Stimulated activated CD4-positive, alpha-beta T cell treated with anti-CD3 and anti-CD28 coated beads, TNF-alpha, amount 100 ng/mL, for 48 hours (primary cell): ENCODE measurements at places on chromosomes 5 and 9.

- DNase-seq, result no peak
Measured at GRCh38 chr5:169670769-169671525, 33.9 kb downstream of the DOCK2 start.

GRCh38 chr9:33921967-33922895, 105.3 kb downstream of the UBE2R2 start:
- DNase-seq, result peak; percentile 13

GRCh38 chr9:125887172-125887571, 140.0 kb downstream of the PBX3 start:
- no peak for DNase-seq

- DNase-seq, result no peak
Measured at GRCh38 chr5:9124071-9124470, 421.8 kb downstream of the SEMA5A start.

DNA sequence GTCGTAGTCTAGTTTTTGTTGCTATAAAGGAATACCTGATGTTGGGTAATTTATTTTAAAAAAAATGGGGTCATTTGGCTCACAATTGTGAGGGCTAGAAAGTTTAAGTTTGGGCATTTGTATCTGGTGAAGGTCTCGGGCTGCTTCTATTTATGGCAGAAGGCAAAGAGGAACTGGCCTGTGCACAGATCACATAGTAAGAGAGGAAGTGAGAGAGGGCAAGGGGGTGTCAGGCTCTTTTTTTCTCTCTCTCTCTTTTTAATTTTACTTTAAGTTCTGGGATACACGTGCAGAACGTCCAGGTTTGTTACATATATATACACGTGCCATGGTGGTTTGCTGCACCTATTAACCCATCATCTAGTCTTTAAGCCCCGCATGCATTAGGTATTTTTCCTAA, 453.3 kb downstream of the DIRAS2 start:
- DNase-seq, result no peak

DNA sequence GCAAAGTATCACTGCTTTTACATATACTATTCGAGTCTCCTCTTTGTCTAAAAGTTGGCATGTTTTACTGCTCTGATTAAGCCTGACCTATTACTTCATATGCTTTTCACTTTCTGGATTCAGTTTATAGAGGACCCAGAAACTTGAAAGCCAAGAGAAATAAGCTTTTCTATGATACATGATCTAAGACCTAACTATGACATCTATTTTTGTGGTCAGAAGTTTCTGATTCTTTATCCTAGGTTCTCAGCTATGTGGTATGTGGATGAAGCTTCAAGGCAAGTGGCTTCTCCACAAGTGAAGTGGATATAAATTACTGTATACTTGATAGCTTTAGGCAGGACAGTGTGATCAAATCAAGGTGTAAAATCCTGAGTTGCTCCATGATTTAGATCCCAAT, 6.3 kb downstream of the EDIL3 start:
- DNase-seq, result no peak

GRCh38 chr9:97556721-97557605, 55.5 kb downstream of the TMOD1 start:
- DNase-seq, result no peak

DNA sequence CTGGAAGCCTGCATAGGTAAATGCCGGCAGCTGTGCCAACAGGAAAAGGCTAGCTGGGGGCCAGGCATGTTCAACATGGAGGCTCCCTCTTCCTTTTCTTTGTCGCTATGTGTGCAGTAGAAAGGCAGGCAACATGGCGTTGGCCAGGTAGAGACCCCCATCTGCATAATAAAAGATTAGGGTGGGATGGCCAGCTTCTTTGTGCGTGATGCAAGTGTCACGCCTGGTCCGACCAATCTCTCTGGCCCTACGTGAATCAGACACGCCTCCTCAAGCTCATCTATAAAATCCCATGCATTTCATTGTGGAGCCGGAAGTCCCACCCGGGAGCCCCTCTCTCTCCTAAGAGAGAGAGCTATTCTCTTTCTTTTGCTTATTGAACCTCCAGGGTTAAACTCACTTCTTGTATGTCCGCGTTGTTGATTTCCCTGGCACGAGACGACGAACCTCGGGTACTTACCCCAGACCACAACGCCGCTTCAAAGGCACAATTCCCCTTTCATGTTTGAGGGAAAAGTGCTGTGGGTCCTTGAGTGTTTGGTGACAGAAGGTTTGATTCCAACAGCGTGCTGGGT, 25.0 kb upstream of the C5orf47 start:
- DNase-seq, result no peak

GRCh38 chr5:90308787-90309585, 100.6 kb downstream of the CETN3 start:
- DNase-seq, result no peak

GRCh38 chr5:37165761-37166160, 83.4 kb downstream of the CPLANE1 start:
- DNase-seq, result no peak

DNA sequence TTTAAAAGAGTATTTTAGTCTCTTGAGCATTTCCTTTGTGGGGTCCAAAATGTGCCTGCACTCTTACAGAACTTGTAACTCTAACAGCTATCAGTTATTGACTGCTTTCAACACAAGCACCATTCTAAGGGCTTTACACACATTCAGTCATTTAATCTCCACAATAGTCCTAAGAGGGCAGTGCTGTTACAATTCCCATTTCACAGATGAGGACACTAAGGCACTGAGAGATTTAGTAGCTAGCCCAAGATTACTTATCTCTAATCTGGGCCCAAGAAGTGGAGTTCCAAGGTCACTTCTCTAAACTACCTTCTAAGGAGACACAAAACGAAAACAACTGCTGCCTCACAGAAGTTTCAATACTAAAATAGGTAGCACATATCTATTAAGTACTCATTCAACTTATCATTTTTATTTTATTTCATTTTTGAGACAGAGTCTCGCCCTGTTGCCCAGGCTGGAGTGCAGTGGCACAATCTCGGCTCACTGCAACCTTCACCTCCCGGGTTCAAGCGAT, 275.2 kb downstream of the CWC27 start:
- no peak for DNase-seq

- DNase-seq, result no peak
Measured at GRCh38 chr5:6353602-6354302, 24.6 kb downstream of the MED10 start.

DNA sequence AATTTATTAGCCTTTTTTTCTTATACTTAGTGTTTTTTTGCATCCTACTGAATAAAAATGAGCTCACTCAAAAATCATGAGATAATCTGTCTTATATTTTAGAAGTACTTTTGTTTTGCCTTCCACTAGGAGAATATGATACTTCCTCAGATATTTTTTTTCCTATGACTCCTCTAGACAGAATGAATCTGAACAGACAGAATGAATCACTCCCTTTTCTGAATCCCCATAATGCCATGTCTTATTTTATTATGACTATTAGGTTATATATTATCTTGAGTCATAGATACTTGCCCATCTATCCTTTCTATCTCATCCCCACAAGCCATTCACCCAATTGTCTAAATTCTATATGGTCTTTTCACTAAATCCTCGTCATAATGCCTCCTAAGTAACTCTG, 134.6 kb downstream of the BRINP1 start:
- DNase-seq, result no peak

DNA sequence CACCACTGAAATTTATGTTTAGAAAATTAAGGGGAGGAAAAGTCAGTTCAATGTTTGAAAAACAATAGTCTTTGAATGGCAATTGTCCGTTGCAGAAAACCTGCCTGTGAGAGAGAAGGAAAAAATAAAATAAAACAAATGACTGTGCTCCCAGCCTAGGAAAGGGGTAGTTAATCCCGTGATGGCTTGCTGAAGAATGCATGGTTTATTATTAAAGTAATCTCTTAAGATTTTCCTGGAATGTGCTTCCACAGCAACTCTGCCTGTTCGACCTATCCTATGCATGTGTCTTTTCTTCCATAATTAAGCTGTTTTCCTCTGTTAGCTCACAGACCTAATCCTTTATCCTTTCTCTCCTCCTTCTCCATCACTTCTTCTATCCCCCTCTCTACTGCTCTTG, 2.4 kb upstream of the DAB2 start:
- no peak for DNase-seq

DNA sequence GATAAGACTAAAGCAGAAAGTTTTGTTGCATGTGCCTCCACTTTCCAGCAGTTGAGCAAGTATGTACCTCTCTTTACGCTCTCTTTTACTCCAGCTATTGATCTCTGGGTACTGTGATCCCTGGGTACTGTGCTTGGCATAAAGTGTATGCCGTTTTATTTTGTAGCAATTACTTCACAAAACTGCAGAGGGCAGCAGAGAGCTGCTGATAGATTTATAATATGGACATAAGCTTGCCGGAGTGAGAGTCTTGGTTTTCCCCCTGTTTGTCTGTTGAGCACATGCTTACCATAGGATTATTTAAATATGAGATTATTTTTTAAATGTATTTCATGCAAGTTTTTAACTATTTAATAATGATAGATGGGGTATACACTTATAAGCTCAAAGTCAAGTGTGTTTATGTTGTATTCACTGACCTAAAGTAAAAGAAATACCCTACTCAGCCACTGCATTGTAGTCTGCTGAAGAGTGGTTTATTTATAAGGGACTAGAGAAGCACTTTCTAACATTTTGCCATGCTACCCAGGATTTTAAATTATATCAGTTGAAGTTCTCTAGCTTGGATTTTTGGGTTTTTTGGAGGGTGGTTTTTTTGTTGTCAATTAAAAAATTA, 13.0 kb downstream of the TTC1 start:
- DNase-seq, result no peak

DNA sequence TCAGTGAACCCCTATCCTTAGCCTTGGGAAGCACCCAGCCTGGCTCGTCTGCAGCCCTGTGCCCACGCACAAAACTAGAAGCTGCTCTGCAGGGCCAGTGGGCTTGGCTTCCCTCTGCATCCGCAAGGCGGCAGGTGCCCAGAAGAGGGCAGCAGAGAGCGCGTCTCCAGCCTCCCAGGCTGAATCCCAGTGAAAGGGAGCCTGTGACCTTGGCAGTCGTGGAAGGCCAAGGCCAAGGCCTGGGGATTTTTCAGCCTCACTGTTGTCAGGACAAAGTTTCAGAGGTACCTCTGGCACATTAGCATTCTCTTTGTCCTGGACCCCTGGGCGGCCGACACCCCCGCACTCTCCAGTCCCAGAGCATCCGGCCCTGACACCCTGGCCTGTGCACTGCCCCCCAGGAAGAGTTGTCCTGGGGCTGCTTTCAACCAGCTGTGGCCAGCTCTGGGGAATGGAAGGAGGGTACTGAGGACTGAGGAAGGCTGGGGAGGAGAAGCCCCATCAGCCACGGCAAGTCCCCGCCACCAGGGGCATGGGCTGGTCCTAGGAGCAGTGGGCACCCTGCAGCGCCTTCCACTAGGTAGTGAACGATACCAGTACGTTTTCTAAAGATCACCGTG, 63.6 kb upstream of the IL17B start:
- DNase-seq, result peak; percentile 70

- DNase-seq, result no peak
Measured at GRCh38 chr5:170538096-170538465, 34.3 kb downstream of the KCNIP1 start.

- DNase-seq, result no peak
Measured at GRCh38 chr9:89804766-89805531, 200.1 kb downstream of the GADD45G start.

GRCh38 chr5:139164020-139164419, 34.1 kb downstream of the SIL1 start:
- DNase-seq, result no peak

GRCh38 chr9:91676046-91676445, 252.4 kb upstream of the NFIL3 start:
- no peak for DNase-seq

- no peak for DNase-seq
Measured at GRCh38 chr5:5381310-5381913, 41.1 kb upstream of the ICE1 start.

GRCh38 chr5:144549580-144549979, 378.9 kb downstream of the KCTD16 start:
- no peak for DNase-seq

DNA sequence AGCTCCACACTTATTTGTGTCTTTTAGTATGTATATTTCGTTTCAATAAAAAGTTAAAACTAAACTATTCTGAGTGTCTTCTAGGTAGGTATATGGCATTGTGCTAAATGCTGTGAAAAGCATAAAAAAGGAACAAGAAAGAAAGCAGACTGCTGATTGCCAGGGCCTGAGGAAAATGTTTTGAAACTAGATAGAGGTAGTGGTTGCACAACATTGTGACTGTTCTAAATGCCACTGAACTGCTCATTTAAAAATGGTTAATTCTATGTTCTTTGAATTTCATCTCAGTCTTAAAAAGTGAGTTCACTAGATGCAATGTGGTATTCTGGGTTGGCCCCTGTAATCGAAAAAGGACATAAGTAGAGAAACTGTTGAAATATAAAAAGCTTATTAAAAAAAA, 2.6 kb upstream of the ALAD start:
- no peak for DNase-seq

- DNase-seq, result no peak
Measured at GRCh38 chr9:99040911-99041582, 63.9 kb upstream of the TGFBR1 start.

GRCh38 chr5:58357121-58357520, 102.8 kb downstream of the PLK2 start:
- DNase-seq, result no peak

- no peak for DNase-seq
Measured at GRCh38 chr5:150787656-150788055, 9.1 kb downstream of the SMIM3 start.

GRCh38 chr9:135046739-135047350, 40.6 kb upstream of the OLFM1 start:
- no peak for DNase-seq

- DNase-seq, result no peak
Measured at GRCh38 chr5:158170060-158170459, 311.1 kb upstream of the CLINT1 start.

GRCh38 chr9:95954940-95955339, 79.4 kb downstream of the ERCC6L2 start:
- no peak for DNase-seq

DNA sequence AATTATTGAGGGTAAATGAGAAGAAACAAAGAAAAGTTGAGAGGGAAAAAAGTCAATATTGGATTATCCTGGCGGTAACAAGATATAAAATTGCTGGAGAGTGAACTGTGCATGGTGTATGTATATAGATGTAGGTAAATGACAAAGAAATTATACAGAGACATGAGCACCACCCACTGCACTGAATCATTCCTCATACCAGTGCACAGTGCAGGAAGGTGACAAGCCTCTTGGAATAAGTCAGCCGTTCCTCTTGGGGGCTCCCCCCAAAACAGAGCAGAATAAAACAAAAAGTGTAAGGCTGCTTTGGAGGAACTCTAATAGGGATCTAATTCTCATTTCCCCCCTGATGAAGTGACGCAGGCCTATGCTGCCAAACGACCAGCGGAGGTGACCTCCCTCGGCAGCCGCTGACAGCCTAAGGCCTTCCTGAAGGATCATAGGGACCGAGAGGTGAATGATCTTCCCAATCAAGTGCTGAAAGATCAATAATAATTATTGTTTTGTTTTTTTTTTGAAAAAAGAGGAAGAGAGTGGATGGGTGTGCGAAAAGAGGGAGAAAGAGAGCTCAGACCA, 245.0 kb downstream of the PSAT1 start:
- no peak for DNase-seq

GRCh38 chr9:6150483-6150882, 65.1 kb upstream of the IL33 start:
- DNase-seq, result no peak
